ENCODE measurements at places on chromosomes 13 and 19.

DNA sequence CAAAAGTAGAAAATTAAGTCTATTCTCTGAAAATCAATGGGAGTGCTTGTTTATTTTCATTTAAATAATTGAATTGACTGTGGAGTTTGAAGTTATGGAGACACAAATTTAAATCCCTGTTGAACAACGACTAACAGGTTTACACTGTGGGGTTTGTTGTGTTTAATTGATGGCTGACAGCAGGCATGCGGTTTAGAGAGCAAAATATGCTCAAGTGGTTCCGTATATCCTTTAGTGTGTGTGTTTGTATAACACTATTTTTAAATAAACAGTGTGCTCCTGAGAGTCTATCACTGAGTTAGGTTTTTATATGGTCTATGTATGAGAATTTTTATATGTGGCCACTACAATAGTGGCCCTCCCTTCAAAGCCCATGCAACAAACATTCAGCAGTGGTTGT, 332.0 kb downstream of the GPC6 start:
- DNase-seq, result no peak

GRCh38 chr19:16795731-16796130, 33.5 kb upstream of the SIN3B start:
- no peak for DNase-seq

DNA sequence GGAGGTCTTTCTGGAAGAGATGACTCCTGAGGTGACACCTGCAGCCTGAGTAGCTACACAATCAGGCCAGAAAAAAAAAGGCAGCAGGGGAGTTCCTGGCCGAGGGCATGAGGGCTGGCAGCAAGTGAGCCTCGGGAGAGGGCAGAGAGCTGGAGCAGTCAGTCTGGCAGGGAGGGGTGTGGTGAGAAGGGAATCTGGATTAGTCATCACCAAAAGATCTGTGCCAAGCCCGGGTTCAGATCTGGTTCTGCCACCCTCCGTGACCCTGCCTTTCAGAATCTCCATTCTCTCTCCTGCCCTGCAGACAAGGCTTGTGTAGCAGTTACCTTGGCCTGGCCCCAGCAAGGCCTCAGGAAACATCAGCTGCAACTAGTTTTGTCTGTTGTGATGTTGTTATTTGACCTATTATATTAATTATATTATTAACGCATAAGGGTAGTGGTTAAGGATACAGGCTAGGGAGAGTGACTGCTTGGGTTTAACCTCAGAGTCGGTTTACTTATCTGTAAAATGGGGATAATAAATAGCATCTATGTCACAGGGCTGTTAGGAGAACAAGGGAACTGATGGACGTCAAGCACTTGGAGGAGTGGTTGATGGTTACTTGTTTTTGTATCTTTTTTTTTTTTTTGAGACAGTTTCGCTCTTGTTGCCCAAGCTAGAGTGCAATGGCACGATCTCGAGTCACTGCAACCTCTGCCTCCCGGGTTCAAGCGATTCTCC, 2.7 kb upstream of the CAPNS1 start:
- peak; percentile 36 for DNase-seq

DNA sequence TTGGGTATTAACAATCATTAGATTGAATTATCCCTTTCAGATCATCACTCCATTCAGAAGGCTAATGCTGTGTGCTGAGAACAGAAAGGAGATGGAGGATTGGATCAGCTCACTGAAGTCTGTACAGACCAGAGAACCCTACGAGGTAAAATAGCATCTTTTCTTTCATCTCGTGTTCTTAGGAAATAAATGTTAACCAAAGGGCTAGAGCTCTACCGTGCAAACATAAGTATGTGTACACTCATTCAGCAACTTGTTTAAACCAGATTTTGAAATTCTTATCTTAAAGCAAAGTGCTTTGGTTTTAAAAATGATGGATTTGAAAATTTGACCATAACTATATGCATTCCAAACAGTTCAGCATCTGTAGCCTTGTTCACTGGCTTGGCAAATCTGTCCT, 106.8 kb downstream of the DGKH start:
- DNase-seq, result no peak

- no peak for DNase-seq
Measured at GRCh38 chr13:101049166-101049850, 367.0 kb downstream of the NALCN start.

DNA sequence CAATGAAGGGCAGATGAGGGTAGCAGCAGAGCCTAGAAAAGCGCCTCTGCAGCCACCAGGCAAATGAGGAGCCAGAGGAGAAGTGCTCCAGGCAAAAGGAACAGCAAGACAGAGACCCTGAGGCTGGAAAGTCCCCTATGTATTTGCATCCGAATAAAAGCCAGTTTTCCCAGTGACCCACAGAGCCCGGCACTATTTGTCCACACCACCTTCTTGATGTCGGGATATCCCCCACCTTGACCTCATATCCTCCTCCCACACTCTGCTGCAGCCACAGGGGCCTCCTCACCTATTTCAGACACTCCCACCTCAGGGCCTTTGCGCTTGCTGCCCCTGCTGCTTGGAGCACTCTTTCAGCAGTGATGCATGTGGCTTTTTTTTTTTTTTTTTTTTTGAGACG, 6.6 kb downstream of the ATG4D start:
- DNase-seq, result no peak

DNA sequence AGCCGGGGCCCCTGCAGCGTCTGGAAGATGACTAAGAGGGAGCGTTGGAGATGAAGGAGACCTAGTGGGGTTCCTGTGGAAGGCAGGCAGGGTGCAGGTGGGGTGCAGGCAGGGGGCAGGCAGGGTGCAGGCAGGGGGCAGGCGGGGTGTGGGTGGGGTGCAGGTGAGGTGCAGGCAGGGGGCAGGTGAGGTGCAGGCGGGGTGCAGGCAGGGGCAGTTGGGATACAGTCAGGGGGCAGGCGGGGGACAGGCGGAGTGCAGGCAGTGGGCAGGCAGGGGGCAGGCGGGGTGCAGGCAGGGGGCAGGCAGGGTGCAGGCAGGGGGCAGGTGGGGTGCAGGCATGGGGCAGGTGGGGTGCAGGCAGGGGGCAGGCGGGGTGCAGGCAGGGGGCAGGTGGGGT, 142.8 kb downstream of the SOX1 start:
- DNase-seq, result no peak

DNA sequence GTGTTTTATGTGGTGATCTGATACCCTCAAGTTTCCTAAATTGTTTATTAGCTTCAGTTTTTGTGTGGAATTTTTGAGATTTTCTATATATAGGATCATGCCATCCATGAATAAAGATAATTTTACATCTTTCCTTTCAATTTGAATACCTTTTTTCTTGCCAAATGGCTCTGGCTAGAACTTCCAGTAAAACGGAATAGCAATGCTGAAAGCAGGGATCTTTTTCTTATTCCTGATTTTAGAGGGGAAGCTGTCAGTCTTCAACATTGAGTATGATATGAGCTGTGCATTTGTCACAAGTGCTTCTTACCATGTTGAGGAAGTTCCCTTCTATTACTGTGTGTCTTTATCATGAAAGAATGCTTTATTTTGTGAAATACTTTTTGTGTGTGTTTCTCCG, 618.8 kb downstream of the FGF9 start:
- DNase-seq, result no peak

DNA sequence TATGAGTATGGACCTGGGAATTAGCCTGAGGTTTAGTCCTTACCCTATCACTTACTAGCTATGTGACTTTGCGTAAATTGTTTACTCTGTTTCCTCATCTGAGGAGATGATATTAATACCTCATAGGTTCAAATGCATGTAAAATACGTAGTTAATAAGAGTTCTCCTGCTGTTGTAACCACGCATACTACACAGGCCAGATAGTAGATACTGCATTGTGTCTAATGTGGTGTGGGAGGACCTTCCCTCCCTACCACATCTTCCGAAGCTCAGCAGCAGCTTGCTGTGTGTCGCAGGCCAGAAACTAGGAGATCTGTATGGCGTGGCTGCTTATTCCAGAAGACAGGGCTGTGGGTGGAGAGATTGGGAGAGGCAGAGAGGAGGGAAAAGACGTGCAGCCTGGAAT, 23.0 kb downstream of the GTF2F2 start:
- no peak for DNase-seq
